ENCODE measurements at places on chromosomes 7 and 10.
A peak's percentile ranks its signal among the peaks of the same experiment; 100 is the strongest.

DNA sequence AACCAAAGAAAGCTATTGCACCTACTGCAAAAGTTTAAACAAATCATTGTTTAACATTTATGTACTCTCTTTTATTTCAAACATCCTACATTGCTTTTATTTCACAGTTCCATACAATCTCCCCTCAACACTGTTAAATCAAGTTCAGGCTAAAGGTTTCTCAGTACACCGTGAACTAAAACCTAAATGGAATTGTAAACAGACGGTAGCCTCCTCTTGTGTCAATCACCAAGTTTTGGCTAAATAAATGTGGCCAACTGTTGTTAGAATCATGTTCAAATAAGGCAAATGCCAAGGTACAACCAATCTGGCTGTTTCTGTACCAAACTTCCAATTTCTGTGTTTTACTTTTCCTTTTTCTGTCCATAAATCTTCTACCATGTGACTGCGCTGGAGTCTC, 723.7 kb upstream of the LRRTM3 start:
- ATAC-seq = no peak

DNA sequence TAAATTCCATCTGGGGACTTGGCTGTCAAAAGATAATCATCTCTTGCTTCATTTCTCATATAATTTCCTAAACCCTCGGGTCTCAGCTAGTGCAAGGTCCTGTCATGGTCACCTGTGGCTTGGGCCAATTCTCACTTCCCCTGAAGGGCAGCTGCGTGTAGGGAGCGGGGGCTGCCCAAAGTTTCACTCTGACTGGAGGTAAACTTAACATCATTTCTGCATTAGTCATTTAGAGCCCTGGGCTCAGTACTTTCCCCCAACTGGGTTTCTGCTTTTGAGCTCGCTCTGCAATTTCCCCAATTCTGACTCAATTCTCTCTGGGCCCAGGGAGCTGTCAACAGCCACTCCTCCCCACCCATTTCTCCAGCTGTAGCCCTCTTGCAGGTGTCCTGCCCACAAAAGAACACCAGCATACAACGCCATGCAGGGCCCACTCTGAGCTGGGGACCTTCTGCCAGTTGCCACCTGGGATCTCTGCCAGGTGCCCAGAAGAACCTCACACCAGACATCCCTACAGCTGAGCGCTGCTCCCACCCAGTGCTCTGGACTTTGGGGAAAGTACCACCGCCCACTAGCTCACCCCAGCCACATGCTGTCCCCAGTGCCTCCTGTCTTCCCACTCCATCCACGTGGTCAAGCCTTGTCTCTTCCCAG, 37.9 kb downstream of the VOPP1 start:
- peak; percentile 58 for ATAC-seq

DNA sequence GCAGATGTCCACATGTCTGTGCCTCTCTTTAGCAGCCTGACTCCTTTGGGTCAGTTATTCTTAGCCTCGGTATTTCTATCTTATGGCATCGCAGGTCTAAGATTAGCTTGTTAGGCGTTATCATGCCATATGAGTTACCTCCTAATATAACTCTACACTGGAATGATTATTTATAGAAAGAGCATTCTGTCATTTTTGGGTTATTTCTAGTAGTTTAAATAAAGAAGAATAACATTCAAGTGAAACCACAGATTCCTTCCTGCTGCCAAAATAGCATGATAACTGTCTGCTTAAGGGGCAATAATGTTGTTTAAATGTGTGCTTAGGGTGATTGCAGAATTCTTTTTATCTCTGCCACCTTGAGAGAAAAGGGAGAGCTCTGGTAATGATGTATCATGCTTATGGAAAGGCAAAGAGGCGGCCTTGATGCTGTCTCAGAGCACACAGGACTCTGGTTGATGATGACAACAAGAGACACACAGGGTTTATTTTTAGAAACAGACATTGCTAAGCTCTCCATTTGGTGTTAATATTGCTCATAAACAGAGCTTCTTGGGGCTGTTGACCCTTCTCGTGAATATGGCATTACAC, 10.4 kb downstream of the HDAC9 start:
- ATAC-seq = peak; percentile 59

DNA sequence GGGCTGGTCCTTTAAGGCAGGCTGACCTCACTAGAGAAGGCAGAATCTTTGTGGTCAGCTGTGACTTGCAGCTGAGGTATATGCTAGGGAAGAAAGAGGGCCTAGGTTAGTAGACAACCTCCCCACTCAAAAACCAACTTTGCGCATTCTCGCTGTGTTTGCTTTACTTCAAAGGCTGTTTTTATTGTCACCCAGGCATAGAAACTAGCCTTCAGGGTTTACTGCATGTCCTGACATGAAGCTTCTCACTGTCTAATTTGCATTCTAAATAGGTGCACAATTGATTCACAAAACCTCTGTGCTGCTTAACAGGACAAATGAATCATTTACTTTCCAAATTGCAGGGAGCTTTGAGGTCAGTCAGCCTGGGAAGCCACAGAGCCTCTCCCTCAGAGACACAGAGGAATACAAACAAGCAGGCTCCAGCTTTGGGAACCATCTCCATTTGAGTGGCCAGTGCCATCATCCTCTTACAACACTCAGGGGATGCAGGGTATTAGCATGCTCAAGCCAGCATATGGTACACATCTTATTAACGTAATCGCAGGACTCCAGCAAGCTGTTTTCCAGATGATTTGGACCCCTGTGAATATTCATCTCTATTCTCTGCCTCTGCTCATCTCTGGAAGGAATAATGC, 596.4 kb upstream of the GHITM start:
- no peak for ATAC-seq

DNA sequence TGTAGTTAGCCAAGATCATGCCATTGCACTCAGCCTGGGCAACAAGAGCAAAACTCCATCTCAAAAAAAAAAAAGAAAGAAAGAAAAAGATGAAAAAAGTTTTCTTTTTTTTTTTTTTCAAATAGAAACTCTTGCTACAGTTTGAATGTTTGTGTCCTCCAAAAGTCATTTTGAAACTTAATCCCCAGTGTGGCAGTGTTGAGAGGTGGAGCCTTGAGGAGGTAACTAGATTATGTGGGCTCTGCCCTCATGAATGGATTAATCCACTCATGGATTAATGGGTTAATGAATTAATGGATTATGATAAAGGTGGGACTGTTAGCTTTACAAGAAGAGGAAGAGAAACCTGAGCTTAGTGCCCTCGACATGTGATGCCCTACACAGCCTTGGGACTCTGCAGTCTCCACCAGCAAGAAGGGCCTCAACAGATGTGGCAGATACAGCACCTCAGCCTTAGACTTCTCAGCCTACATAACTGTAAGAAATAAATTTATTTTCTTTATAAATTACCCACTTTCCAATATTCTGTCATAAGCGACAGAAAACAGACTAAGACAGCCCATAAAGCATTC, 25.1 kb downstream of the CPEB3 start:
- no peak for ATAC-seq
